Memory B cell (primary cell): ENCODE measurements at places on chromosomes 11 and 22.

GRCh38 chr11:44770401-44770800 is 43.6 kb downstream of the TSPAN18 start:
- H3K27ac ChIP-seq: peak overlapping the region; percentile 4
- peaks cover 2% of the 10 kb centered on the region for H3K36me3 ChIP-seq
- H3K27me3 ChIP-seq: peaks cover 5% of the 10 kb centered on the region
- H3K4me3 ChIP-seq: no peak overlapping the region
- peaks cover 4% of the 10 kb centered on the region for H3K4me1 ChIP-seq

- H3K4me1 ChIP-seq: peaks cover 16% of the 10 kb centered on the region
- DNase-seq: no peak
- H3K36me3 ChIP-seq: no peaks in the 10 kb centered on the region
- no peaks in the 10 kb centered on the region for H3K27me3 ChIP-seq
- H3K4me3 ChIP-seq: no peak overlapping the region
These were observed 7.0 kb downstream of the SERHL2 start for GRCh38 chr22:42560781-42561180.

- H3K36me3 ChIP-seq: no peaks in the 10 kb centered on the region
- peaks cover 2% of the 10 kb centered on the region for H3K27me3 ChIP-seq
- H3K27ac ChIP-seq: peak overlapping the region; percentile 50
- H3K4me1 ChIP-seq: peaks cover 21% of the 10 kb centered on the region
- peak overlapping the region; percentile 73 for H3K4me3 ChIP-seq
- DNase-seq: peak; percentile 28
These were observed 3.1 kb downstream of the AKIP1 start for GRCh38 chr11:8913961-8914660.

DNA sequence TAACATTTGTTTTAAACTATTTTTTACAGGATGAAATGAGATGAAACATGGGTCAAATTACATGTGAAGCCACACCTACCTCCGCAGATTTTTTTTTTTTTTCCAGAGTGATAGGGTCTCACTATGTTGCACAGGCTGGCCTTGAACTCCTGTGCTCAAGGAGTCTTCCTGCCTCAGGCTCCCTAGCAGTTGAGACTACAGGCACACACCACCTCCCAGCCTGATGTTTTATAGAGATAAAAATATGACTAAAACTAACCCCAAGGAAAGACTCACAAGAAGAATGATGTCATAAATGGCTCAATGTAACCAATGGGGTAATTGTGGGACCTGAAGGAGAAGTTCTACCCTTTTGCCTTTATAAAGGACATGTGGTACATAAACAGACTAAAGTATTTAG is 52.3 kb upstream of the SOX6 start:
- no peak for DNase-seq
- H3K4me1 ChIP-seq: no peaks in the 10 kb centered on the region
- H3K4me3 ChIP-seq: no peak overlapping the region
- no peak overlapping the region for H3K27ac ChIP-seq
- H3K36me3 ChIP-seq: no peaks in the 10 kb centered on the region

- H3K36me3 ChIP-seq: no peaks in the 10 kb centered on the region
- H3K4me3 ChIP-seq: no peak overlapping the region
- H3K27me3 ChIP-seq: no peaks in the 10 kb centered on the region
- no peak for DNase-seq
- H3K4me1 ChIP-seq: peaks cover 22% of the 10 kb centered on the region
These were observed 22.8 kb downstream of the DHCR7 start for GRCh38 chr11:71425409-71425808.

GRCh38 chr22:23715806-23716375 is 25.1 kb downstream of the RGL4 start:
- H3K27ac ChIP-seq: no peak overlapping the region
- H3K4me1 ChIP-seq: peaks cover 4% of the 10 kb centered on the region
- H3K4me3 ChIP-seq: peak overlapping the region; percentile 89
- H3K27me3 ChIP-seq: no peaks in the 10 kb centered on the region

- no peak overlapping the region for H3K27ac ChIP-seq
- H3K36me3 ChIP-seq: no peaks in the 10 kb centered on the region
- peaks cover 4% of the 10 kb centered on the region for H3K27me3 ChIP-seq
- DNase-seq: no peak
- no peak overlapping the region for H3K4me3 ChIP-seq
These were observed 150.0 kb downstream of the OPCML start for GRCh38 chr11:133382131-133382812.

GRCh38 chr11:72300268-72300667 is 56.3 kb upstream of the PHOX2A start:
- no peaks in the 10 kb centered on the region for H3K27me3 ChIP-seq
- H3K4me1 ChIP-seq: peaks cover 17% of the 10 kb centered on the region
- peaks cover 36% of the 10 kb centered on the region for H3K36me3 ChIP-seq
- DNase-seq: no peak

- H3K27ac ChIP-seq: no peak overlapping the region
- peaks cover 5% of the 10 kb centered on the region for H3K27me3 ChIP-seq
- no peak for DNase-seq
- no peak overlapping the region for H3K4me3 ChIP-seq
These were observed 29.2 kb downstream of the TBX1 start for GRCh38 chr22:19789828-19790227.
